ENCODE measurements at places on chromosomes 7 and 10.
A peak's percentile ranks its signal among the peaks of the same experiment; 100 is the strongest.

GRCh38 chr10:81040940-81041339 is 503.2 kb downstream of the SH2D4B start:
- no peak for DNase-seq

DNA sequence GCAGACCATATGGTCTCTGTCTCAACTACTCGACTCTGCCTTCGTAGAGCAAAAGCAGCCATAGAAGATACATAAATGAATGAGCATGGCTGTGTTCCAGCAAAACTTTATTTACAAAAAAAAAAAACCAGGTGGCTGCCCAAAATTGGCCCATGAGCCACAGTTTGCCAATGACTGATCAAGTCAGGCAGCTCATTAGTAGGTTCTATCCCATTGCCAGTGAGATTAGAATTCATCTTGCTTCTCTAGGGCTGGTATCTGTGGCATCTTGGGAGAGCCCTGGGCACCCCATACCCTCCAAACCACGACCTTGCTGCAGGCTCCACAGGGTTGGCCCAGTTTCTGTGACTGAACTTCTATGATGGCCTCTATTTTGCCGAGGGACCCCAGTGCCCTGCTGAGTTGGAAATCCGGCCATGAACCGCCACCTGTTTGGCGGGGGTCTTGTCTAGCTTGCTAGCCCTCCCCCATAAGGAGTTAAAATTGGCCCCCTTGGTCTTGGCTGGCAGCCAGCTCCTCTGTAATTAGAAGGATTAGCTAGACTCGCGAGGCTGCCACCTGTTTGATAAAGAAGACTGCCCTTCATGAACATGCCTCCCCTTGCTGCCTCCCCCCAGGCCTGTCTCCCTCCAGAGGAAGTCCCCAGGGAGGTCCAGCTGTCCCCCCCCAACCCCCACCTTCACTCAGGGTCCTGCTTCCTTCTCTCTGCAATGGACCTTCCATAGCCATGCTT is 83.9 kb downstream of the CHN2 start:
- no peak for DNase-seq

- DNase-seq: no peak
Measured at GRCh38 chr10:33974976-33975478, 640.6 kb upstream of the NRP1 start.

- no peak for DNase-seq
Measured at GRCh38 chr10:113133497-113134115, 183.6 kb downstream of the TCF7L2 start.

- no peak for DNase-seq
Measured at GRCh38 chr10:51108406-51108805, 34.1 kb downstream of the PRKG1 start.

DNA sequence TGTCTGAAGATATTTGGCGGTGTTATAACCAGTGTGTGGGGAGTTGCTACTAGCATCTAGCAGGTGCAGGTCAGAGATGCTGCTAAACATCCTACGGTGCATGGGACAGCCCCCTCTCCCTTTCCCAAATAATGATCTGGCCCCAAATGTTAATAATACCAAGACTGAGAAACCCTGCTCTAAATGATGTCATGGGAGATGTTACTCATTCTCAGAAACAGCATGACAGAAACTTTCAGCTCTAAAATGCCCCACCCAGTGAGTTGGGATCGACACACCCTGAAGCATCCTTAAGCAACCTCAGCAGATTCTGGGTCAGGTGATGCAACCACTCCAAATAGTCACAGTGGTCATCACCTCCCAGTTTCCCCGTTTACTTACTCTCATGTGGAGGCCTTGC is 108.8 kb upstream of the MPP7 start:
- peak; percentile 81 for DNase-seq

GRCh38 chr7:129480674-129481363 is 21.5 kb upstream of the SMKR1 start:
- DNase-seq: no peak

GRCh38 chr7:3200504-3200903 is 100.5 kb upstream of the SDK1 start:
- peak; percentile 29 for DNase-seq

DNA sequence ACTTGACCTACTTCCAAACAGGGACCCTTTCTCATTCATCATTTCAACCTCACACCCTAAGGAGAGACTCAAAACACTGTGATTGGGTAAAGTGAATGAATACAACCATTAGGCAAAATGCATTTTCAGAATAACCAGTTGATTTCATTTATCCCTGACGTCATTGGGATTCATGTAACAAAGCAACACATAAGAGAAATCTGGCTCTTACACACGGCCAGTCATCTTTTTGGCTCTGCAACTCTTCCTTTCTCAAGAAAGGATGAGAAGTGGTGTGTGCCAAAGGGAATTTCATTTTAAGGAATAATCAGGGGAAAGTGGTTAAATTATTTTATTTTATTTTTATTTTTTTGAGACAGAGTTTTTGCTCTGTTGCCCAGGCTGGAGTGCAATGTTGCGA is 83.1 kb downstream of the CPVL start:
- no peak for DNase-seq

DNA sequence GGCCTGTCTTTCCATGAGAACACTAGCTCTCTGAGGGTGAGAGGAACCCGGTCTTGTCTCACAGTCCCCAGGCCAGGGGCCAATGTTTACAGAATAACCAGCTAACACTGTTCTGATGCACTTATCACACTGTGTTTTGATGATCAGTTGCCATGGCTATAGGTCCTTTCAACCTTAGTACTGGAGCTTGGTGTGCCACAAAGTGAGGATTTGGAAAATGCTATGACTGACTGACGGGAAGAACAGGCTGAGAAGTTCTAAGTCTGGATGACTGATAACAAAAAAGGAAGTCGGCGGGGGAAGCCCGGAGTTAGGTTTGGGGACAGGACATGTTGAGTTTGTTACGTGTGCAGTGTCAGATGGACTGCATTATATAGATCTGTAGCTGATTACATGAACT is 141.8 kb downstream of the CTTNBP2 start:
- peak; percentile 45 for DNase-seq

DNA sequence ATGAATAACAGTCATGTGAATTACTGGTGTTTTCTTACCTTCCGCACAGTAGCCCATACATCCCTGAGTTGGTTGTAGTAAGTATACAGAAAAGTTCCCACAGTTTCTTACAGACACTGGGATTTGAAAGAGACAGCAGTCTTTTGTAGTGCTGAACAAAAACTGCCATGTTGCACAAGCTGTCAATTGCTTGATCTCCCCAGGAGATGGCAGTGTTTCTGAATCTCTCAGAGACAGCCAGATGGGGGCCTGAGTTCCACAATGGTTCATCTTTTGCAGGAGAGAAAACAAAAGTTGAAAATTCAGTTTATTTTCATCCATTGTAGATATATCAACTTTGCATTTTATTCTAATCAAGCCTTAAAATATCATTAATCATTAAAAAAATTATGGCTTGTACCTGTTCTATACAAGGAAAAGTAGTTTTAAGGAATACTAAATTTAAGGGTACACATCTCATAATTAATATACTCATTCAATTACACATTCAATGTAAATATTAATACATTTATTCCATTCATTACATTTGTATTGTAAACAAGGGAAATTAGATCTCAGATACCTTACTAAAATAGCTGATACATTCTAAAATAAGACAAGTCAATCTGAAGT is 14.5 kb downstream of the VWDE start:
- DNase-seq: peak; percentile 54

GRCh38 chr10:55631071-55631654 is 729.9 kb downstream of the ZWINT start:
- DNase-seq: peak; percentile 45

DNA sequence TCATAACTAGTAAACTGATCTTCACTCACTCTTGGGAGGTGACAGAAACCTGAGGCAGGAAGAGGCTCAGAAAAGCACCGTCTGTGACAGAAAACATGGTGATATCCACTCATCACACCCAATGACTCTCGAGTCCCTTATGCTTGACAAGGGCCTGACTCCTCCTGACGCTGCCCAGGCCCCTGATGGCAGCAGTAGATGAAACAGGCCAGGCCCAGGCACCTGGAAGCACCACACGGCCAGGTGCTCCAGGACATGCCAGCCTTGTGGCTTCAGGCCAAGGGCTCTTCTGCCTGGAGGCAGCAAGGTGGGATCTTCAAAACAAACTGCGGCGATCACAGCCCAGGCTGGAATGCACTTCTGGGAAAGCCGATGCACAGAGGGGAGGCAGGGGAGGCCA is 89.3 kb downstream of the MAD1L1 start:
- DNase-seq: no peak

DNA sequence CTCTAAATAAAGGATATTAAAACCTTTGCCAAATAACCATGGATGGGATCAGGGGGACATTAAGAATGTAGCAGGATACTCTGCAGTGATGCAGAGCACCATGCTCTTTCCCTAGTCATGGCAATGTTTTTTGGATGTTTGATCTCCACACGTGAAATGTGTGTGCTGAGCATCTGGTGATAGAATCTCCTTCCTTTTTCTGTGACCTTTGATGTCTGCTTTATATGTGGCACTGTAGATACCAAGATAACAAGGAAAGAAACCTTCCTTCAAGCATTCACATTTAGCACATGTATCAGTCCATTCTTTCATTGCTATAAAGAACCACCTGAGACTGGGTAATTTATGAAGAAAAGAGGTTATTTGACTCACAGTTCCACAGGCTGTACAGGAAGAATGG is 87.7 kb upstream of the CYP2C9 start:
- no peak for DNase-seq

DNA sequence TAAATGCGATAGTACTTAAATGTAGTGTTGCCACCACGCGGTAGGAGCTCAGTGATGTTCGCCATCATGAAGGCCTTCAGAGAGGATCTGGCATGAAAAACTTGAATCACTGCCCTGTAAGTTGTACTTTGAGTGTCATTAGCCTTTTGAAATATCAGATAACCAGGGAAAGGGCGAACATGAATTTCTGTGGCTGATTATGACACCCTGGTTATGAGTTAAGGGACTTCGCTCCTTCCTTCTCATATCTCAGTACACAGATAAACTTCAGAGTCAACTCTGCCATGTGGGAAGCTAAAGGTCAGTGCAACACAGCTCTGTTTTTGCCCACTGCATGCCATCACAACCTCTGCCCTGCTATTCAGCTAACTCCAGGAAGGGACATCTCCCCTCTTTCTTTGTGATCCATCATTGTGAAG is 8.9 kb upstream of the ACSL5 start:
- no peak for DNase-seq

DNA sequence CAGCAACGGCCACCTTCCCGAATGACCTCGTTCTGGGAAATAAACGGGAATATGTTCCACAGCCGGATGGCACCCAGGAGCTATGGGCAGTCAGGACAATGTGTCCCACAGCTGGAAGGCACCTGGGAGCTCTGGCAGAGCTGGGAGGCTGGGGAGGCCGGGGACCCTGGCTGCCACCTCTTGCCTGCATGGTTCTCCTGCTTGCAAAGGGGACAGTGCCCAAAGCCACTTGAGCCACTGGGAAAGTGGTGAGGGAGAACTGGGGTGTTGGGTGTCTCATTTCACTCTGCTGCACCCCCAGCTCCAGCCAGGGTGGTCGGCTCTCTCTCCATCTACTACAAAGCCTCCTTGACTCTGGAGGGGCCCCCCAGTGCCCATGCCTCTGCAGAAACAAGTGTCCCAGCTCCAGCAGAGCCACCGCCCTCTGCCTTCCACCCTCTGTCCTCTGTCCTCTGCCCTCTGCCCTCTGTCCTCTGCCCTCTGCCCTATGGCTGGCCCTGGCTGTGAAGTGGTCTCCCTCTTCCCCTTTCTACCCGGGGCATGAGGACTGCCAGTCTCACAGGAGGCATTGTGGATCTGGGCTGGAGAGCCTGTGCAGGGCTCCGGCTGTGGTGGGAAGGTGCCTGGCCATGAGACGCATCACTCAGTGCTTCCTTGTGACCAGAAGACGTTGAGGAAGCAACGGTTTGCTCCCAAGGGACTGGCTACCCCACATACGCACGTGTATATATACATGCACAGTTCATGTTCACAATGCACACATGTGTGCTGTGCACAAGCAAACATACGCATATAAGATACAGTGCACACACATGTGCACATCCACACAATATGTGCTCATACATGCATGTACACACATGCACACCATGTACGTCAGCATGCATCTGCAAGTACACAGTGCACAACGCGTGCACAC is 21.5 kb upstream of the INPP5A start:
- DNase-seq: no peak

GRCh38 chr10:15255961-15256360 is 87.5 kb upstream of the NMT2 start:
- DNase-seq: no peak

GRCh38 chr7:137081321-137082093 is 213.1 kb downstream of the CHRM2 start:
- no peak for DNase-seq

- DNase-seq: peak; percentile 72
Measured at GRCh38 chr10:70145666-70146488, 623 bp downstream of the TYSND1 start.

- peak; percentile 63 for DNase-seq
Measured at GRCh38 chr7:65216469-65216868, 157.2 kb upstream of the ZNF92 start.

- DNase-seq: no peak
Measured at GRCh38 chr7:130667593-130668257, 823 bp downstream of the COPG2 start.
